Activated CD4-positive, alpha-beta T cell treated with anti-CD3 and anti-CD28 coated beads for 24 hours (primary cell): ENCODE measurements at places on chromosomes 1 and 21.

- DNase-seq = no peak
Measured at GRCh38 chr1:78490861-78491450, at the start of gene PTGFR. Gene PTGFR (plus strand): TSS chr1:78490974. CDS start chr1:78492744, 1,770 bp downstream.

- no peak for DNase-seq
Measured at GRCh38 chr21:42302794-42303193, 12.4 kb downstream of the TFF3 start.

GRCh38 chr1:3821908-3822307, 25.6 kb upstream of the LRRC47 start:
- no peak for DNase-seq

GRCh38 chr1:179910934-179911333, 28.8 kb downstream of the TOR1AIP1 start:
- no peak for DNase-seq

DNA sequence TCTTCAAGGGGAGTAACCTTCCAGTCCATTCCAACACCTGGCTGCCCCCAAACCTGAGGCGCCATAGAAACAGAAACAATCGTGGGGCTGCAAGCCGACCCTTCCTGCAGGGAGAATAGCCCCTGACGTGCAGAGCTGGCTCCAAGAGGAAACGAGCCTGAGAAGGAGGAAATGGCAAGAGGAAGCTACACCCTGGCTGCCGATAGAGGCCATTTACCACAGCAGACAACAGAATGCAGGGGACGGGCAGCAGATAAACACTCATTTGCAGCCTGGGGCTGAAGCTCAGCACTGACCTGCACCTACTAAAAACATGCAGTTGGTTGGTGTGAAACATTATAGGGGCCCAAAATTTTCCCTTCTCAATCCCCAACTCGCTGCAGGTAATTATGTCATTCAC, 8.7 kb upstream of the TDRD10 start:
- no peak for DNase-seq

DNA sequence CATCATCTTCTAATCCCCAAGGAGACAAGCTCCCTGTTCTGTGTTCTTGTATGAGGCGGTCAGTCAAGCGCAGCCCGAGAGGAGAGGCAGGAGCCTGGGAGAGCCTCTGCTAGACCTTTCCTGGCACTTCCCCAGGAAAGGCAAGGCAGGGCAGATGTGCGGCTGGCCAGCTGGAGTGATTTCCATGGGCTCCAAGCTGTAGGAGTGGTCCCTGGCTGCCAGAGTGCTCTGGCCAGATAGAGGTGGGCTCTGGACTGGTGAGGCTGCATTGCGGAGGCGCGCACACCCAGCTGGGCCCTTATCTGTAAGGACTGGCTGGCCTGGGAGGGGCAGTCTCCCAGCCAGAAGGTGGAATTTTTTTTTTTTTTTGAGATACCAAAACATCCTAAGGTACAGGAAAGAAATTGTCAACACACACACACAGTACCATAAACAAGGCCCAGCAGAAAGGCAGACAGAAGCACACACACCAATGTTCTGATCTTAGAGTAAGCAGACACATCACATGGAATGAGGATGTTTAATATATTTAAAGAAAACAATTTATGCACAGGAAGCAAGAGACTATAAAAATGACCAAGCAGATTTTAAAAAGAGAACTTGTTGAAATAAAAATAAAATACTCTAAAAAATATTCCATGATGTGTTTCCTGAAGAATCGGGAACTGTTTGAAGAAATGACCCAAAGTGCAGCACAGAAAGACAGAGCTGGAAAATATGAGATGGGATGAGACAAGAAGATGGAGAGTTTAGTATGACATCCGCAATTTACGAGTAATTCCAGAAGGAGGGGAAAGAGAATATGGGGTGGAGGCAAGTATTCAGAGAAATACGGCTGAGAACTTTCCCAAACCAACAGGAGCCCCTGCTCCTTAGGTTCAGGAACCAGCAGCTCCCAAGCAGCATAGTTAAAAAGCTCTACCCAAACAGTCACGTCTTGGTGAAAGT, 13.4 kb downstream of the IBA57 start:
- DNase-seq = no peak

GRCh38 chr1:1832166-1832565, 53.9 kb upstream of the NADK start:
- no peak for DNase-seq

DNA sequence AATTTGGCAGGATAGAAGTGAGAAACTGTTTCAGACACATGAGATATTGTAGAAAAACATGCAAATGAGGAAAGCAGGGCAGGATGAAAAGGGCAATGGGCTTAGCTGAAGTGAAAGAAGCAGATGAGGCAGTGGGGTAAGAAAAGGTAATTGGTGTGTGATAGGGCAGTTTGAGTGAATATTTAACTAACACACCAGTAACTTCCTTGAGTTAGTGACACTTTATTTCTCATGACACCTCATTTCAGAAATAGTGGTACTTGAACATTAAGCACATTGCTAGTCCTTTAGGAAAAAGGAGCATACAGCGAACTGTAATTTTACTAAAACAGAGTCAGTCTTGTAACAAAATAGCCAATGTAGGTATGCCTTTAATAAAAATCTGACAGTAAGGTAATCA, 415.0 kb downstream of the DPYD start:
- no peak for DNase-seq

DNA sequence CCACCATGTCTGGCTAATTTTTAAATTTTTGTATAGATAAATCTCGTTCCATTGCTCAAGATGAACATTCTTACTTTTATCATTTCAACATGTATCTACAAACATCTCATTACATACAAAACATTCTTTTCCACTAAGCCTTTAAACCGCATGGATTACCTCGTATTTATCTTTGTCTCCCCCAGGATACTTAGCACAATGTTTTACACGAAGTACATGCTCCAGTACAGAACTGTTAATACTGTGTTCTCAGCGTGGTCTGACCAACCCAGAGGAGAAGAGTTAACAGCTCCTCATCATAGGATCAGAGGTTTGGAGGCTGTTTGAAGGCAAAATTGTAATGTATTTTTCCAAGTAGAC, 7.4 kb downstream of the PIK3C2B start:
- DNase-seq = no peak

DNA sequence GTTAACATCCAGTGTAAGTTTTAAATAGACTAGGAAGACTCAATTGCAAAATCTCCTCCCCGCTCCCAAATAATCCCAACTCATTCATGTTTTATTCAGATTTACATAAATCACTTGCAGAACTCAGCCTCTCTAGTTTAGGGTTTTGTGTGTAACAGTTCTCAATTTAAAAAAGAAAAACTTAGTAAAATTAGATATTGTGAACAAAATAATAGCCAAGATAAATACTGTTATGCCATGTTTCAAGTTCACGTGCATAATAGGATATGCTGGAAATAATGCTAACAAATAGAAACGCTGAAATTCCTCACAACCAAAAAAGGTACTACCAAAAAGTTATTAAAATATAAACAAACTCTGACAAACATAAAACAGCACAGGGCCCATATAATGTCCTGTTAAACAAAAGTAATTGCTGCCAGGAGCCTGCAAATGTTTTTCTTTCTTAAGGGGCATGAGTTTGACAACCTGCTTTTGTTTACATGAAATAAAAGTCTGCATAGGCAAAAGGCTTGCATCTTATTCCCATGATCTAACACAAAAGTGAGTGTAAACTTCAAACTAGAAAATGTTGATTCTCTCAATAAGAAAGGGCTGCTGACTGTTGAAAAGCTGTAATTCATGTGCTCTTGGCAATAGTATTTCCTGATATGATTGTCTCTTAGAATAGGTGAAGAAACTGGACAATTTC, 2.9 kb downstream of the SERTAD4 start:
- DNase-seq = no peak

DNA sequence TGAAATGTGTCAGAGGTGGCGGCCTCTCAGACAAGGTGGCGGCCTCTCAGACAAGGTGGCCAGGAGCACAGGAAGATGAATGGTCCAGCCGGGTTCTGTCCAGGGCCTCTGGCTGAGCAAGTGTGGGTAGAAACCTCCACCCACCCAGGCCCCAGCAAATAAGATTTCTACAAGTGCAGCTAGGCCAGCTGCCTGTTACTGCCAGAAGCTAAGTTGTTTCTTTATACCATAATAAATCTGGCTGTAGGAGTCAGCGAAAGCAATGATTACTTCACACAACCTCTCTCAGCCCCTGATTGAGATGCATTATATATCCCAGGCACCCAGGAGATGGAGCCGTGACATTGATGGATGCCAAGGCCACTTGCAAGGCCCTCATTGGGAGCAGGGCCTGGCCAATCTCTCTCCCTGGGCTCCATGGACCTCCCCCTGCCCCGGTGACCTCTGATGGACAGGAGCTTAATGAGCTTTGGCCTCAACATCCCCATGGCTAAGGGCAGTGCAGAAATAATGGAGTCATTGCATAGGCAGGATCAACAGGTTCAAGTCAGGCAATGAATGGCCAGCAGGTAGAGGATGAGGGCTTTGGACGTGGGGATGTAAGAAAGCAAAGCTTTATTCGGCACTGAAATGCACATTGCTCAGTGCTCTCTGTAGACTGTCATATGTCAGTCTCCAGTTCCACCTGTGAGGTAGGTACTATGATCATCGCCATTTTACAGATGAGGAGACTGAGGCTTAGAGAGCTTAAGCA, 92.9 kb downstream of the PTPRU start:
- no peak for DNase-seq

DNA sequence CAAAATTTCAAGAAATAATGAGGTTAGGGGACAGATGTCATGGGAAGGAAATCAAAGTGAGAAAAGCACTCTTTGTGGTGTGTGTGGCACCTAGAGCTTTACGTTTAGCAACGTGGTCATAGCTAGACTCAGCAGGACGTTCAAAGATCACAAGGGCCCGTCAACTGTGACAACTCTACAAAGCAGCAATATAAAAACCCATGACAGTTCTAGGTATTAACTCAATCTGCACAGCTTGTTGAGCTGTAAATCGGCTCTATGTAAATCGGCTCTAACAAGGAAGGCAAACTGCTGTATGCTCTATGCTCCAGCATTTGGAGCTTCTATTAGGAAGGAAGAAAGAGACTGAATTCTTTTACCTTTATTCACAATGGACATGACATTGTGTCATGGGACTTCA, 64.8 kb downstream of the TP53BP2 start:
- DNase-seq = no peak

GRCh38 chr1:167401260-167401873, 117.0 kb downstream of the CD247 start:
- DNase-seq = peak; percentile 25

DNA sequence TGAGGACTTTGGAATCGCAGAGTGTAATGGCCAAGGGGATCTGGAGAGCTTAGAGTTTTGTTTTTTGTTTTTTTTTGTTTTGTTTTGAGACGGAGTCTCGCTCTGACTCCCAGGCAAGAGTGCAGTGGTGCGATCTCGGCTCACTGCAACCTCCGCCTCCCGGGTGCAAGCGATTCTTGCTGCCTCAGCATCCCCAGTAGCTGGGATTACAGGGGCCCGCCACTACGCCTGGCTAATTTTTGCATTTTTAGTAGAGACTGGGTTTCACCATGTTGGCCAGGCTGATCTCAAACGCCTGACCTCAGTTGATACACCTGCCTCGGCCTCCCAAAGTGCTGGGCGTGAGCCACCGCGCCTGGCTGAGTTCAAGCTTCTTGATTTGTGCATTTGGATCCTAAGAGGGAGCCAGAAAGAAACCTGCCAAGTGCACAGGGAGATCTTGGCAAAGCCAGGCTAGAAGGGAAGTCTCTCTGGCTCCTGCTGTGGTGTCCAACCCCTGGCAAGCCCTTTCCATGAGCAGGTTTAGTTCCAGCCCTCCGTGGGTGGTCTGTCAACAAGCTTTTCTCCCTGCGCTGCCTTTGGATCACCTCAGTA, 852 bp downstream of the FAAH start:
- no peak for DNase-seq

DNA sequence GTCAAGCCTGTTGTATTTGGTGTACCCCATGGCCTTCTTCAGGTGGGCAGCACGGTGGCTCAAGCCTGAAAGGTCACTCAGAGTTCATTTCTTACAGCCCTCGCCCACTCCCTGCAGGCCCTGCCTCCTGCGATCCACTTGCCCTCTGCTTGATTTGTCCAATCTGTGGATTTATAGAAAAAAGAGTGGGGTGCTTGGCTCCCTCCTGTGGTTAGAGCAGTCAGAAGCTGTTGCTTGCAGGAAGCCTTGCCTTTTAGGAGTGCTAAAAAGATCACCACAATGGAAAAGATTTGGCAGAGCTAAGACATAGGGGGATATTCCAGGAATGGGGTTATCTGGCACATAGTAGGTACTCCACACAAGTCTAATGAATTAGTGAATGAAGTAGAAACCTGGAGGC, 108.0 kb upstream of the TRABD2B start:
- DNase-seq = no peak

- DNase-seq = no peak
Measured at GRCh38 chr1:57003398-57004139, 37.8 kb upstream of the C8B start.

GRCh38 chr1:68916221-68916902, 419.5 kb upstream of the DEPDC1 start:
- DNase-seq = no peak

DNA sequence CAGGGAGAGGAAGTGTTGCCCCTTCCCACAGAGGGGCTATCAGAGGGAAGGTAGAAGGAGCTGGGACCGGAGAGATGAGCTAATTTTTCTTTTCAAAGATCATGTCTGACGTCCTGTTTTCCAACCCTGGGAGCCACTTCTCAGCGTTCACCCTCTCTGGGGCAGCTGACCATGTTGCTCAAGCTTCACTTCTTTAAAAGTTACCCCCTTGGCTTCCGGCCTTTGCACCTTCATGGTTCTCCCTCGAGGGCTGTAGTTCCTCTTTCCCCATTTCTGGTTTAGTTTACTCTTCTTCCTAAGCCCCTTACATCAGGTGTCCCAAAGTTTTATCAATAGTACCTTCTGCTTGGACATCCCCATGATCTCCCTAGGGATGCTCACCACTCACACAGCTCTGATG, 23.8 kb upstream of the CSF1 start:
- DNase-seq = no peak

DNA sequence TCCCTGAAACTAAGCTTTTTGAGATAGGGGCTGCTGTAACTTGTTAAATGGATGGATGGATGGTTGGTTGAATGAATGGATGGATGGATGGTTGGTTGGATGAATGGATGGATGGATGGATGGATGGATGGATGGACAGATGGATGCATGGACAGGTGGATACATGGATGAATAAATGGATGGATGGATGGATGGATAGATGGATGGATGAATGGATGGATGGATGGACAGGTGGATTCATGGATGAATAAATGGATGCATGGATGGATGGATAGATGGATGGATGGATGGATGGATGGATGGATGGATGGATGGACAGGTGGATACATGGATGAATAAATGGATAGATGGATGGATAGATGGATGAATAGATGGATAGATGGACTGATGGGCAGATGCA, 26.9 kb downstream of the MYOM3 start:
- no peak for DNase-seq
